Kidney epithelial cell (primary cell): ENCODE measurements at places on chromosomes 1 and 21. TPM values are rescaled to one million over a fixed set of nuclear protein-coding genes. Genes with fewer than 3 reads are reported as not detected.

Gene SMPDL3B
- 20.1 and 23.3 TPM in 2 replicates for total RNA-seq

Gene UBE2Q1
- total RNA-seq: 42.7 and 46.5 TPM in 2 replicates

Gene PDE9A
- 3.9 and 4.2 TPM in 2 replicates for total RNA-seq

Gene FCRL5
- total RNA-seq: not detected in 2 replicates

Gene GCSAML
- total RNA-seq: 0.04 TPM in 1 of 2 replicates, not detected in the other

Gene SPATA1
- not detected in 2 replicates for total RNA-seq

Gene TCHH
- total RNA-seq: 0.07 and 0.08 TPM in 2 replicates

Gene A3GALT2
- not detected in 2 replicates for total RNA-seq

Gene HTR1D
- 1.6 and 2.0 TPM in 2 replicates for total RNA-seq

Gene GNAT2
- not detected in 2 replicates for total RNA-seq

Gene RAB13
- total RNA-seq: 46.3 and 48.7 TPM in 2 replicates

Gene GBP5
- 0.33 TPM in 1 of 2 replicates, not detected in the other for total RNA-seq

Gene WDTC1
- total RNA-seq: 28.6 and 38.7 TPM in 2 replicates

Gene CELA3B
- total RNA-seq: not detected in 2 replicates
